ENCODE measurements at places on chromosomes 5 and 9.

- H3K36me3 ChIP-seq: no peaks in the 10 kb centered on the region
- H3K27me3 ChIP-seq: peaks cover 38% of the 10 kb centered on the region
- no peak overlapping the region for H3K4me3 ChIP-seq
- no peak for DNase-seq
- no peaks in the 10 kb centered on the region for H3K4me1 ChIP-seq
These were observed 10.4 kb downstream of the EPB41L4B start for GRCh38 chr9:109310486-109310901.

GRCh38 chr9:131554843-131555351 is 9.6 kb downstream of the PRRT1B start:
- peaks cover 18% of the 10 kb centered on the region for H3K27me3 ChIP-seq
- H3K27ac ChIP-seq: no peak overlapping the region
- H3K36me3 ChIP-seq: no peaks in the 10 kb centered on the region
- H3K4me3 ChIP-seq: no peak overlapping the region

DNA sequence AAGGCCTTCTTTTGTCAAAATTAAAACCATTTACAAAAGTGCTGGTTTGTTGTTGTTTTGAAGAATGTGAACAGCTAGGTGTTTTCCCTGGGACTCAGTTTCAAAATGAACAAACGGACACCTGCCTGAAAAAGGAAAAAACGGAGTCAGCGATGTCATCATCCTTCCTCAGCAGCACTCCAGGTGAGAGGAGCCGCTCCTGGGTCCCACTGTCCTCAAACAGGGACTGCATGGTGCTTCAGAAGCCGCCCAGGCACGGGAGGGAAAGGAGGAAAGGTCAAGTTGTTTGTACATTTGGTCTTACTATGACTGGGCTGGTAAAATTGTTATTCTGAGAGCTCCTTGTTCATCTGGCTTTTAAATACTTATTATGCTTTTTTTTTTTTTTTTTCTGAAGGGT is 69.0 kb upstream of the ZSWIM6 start:
- H3K27me3 ChIP-seq: no peaks in the 10 kb centered on the region
- peaks cover 11% of the 10 kb centered on the region for H3K4me1 ChIP-seq
- H3K4me3 ChIP-seq: no peak overlapping the region
- DNase-seq: no peak

- no peak overlapping the region for H3K27ac ChIP-seq
- H3K4me1 ChIP-seq: no peaks in the 10 kb centered on the region
- no peak for DNase-seq
- peaks cover 13% of the 10 kb centered on the region for H3K36me3 ChIP-seq
These were observed 107.0 kb downstream of the COL5A1 start for GRCh38 chr9:134748591-134748990.
